GM03348 (cell line): ENCODE measurements at places on chromosomes 3 and 15.

GRCh38 chr3:43770426-43771103 lies 79.8 kb downstream of the ABHD5 start:
- DNase-seq: peak; percentile 52

DNA sequence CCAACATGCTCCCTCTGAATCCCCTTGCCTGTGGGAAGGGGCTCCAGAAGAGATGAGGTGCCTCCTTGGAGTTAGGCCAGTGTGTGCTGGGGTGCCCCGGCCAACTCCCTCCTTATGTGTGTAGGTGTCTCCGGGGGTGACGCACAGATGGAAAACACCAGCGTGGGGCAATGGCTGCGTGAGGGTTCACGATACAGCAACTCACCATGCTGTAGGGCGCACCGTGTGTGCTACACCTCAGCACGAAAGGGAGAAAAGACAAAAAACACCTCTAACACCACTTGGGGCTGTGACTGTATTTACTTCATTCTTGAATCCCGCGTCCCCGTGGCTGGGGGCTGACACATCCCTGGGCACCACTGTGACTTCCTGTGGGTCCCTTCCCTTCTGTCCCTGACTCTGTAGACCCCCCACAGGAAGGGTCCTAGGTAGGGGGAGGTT lies 1.6 kb upstream of the CALML4 start:
- no peak for DNase-seq

DNA sequence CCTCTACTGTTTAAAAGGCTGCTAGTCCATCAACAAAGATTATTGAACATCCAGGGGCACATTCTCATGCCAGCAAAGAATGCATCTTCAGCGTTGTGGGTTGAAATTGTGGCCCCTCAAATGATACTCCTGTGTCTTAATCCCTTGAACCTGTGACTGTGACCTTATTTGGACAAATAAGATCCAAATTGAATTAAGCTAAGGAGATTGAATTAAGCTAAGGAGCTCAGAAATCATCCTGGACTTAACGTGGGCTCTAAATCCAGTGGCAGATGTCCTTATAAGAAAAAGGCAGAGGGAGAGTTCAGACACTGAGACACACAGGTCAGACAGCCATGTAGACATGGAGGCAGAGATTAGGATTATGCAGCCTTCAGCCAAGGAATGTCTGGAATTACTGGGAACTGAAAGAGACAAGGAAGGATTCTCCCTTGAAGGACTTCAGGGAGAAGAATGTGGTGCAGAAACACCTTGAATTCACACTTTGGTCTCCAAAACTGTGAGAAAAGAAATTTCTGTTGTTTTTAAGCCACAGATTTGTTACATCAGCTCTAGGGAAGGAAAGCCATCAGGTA lies 57.3 kb upstream of the SLC24A5 start:
- DNase-seq: no peak

GRCh38 chr15:61906961-61907752 lies 153.1 kb downstream of the VPS13C start:
- no peak for DNase-seq

DNA sequence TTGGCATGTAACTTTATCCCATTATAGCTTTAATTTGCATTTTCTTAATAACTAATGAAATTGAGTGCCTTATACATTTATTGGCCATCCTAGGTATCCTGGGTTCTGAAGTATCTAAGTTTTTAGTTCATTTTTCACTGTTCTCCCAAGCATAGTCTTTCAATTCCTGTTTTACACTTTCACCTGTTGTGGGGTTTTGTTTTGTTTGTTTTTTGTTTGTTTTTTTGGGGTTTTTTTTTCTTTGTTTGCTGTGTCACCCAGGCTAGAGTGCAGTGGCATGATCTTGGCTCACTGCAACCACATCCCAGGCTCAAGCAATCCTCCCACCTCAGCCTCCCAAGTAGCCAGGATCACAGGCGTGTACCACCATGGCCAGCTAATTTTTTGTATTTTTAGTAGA lies 83.1 kb upstream of the GADL1 start:
- DNase-seq: no peak

- no peak for DNase-seq
These were observed 18.7 kb downstream of the PAQR5 start for GRCh38 chr15:69317392-69317841.

GRCh38 chr3:47542471-47543173 lies 29.1 kb upstream of the ELP6 start:
- DNase-seq: peak; percentile 86

GRCh38 chr3:147401421-147401820 lies 4.9 kb downstream of the ZIC4 start:
- no peak for DNase-seq

- DNase-seq: peak; percentile 56
These were observed at the start of gene CCDC80 for GRCh38 chr3:112640930-112641801. Gene CCDC80, minus strand, starts transcription at chr3:112641143. Its CDS starts 1,238 bp downstream, at chr3:112639905.

GRCh38 chr3:134308350-134308891 lies 57.8 kb upstream of the RYK start:
- DNase-seq: peak; percentile 85

- DNase-seq: no peak
These were observed 135.3 kb downstream of the CHL1 start for GRCh38 chr3:331881-332280.

GRCh38 chr15:99749386-99749785 lies 16.1 kb upstream of the LYSMD4 start:
- no peak for DNase-seq
